ENCODE measurements at places on chromosomes 7 and 10.
A peak's percentile ranks its signal among the peaks of the same experiment; 100 is the strongest.

- no peak for DNase-seq
Observed at GRCh38 chr10:86071758-86072157, 294.8 kb downstream of the GRID1 start.

DNA sequence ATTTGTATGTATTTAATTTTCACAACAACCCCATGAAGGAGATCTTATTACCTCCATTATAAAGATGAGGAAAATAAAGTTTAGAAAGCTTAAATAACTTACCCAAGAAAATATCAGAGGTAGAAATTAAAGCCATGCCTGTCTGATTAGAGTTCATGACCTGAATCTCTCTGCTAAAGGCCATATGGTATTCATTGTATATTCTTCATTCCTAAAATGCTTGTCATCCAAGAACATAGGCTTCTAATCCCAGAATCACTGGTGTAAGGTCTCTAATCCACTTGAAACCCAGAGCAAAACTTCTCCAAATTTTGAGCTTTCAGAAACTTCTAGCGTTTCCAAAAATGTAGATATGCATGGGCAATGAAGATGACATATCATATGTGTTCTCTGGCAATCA lies 72.3 kb upstream of the YAE1 start:
- peak; percentile 54 for DNase-seq

DNA sequence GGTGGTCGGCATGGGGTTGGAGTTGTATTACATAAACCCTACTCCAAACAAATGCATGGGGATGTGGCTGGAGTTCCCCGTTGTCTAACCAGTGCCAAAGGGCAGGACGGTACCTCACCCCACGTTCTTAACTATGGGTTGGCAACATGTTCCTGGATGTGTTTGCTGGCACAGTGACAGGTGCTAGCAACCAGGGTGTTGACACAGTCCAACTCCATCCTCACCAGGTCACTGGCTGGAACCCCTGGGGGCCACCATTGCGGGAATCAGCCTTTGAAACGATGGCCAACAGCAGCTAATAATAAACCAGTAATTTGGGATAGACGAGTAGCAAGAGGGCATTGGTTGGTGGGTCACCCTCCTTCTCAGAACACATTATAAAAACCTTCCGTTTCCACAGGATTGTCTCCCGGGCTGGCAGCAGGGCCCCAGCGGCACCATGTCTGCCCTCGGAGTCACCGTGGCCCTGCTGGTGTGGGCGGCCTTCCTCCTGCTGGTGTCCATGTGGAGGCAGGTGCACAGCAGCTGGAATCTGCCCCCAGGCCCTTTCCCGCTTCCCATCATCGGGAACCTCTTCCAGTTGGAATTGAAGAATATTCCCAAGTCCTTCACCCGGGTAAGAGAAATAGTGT lies at the start of gene CYP2E1:
Gene CYP2E1 (plus strand): TSS at position 407 of the 632 bp plus-strand sequence. CDS start 33 bp downstream, at position 440.
- no peak for DNase-seq

DNA sequence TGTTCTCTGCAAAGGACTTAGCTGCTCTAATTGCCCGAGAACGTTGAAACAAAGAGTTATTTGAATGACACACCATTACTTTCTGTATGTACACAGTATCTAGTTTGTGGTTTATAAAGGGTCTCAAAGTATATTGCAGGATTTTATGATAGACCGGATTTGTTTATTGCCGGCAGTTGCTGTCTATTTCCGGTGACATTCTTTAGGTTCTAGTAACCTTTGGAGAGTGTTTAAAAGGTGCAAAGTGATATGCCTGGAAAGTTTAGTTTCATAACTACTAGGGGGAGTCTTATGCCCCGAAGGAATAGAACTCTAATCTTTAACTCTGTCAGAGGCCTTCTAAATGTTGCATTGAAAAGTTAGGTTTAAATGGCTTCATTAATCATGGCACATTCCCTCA lies 63.8 kb downstream of the PAPSS2 start:
- no peak for DNase-seq

DNA sequence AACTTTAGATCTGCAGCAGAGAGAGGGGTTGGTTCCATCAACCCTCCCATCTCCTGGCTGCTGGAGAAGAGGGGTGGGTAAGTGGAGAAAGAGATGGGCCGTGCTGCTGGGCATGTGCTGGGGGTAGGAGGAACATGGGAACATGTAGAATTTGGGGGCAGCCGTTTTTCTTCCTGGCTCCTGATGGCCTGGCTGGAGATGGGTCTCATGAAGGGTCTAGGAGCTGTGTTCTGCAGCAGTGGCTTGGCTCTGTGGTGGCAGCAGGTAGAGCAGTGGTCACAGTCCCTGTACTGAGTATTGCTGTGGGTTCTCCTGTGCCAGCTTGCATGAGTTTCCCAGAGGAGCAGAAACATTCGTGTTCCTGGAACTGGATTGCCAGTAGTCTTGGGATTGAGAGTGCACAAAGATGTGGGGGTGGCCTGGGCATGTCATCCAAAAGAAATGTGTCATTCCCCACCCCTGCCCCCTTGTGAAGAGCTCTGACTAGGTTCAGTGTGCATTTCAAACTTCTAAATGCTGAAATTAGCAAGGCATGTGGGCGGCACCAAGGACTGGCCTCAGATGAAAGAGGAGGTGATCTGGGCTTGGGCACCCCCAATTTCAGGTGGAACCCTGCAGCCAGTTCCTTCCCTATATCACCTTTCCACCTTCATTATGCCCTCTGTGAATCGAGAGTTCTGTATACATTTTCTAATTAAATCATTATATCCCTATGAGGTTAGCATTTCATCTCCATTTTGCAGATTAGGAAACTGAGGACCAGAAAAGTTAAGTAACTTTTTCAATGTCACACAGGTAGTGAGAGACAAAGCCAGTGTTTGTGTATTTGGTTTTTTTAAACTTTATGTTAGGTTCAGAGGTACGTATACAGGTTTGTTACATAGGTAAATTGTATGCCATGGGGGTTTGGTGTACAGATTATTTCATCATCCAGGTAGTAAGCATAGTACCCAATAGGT lies 2.1 kb downstream of the CHST3 start:
- no peak for DNase-seq

- DNase-seq: no peak
Observed at GRCh38 chr7:119903085-119903484, 369.9 kb upstream of the KCND2 start.

DNA sequence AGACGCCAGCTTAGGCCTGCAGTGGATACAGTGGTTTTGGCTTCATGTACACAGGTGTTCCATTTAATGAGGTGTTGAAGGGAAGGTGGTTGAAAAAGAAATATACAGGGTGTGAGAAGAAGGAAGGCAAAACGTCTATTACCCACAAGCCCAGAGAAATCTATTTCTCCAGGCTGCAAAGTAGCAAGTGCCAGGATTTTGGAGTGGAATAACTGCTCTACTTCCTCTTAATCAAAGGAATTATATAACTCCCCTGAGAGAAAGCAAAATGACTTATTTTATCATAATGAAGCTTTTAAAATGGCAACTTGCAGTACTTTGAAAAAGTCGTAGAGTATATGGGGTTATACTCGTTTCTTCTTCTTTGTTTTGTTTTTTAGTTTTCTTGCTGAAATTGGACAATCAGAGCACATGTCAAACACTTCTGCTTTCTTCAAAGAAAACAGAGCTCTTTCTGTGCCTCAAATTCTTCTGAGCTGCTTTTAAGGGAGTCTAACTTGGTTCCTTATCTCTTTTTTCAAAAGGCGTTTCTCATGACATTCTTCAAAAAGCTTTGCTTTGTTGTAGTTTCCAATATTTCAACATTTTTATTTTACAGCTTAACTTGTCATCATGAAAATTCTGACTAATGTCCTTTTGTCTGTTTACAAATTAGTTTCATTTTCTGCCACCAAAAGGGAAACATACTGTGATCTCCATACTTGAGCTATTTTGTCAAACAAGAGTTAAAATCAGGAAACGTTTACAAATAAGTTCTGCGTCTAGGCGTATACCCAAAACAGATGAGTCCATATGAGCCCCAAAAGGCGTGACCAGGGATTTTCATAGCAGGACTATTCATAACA lies 289.7 kb downstream of the FRMD4A start:
- no peak for DNase-seq

DNA sequence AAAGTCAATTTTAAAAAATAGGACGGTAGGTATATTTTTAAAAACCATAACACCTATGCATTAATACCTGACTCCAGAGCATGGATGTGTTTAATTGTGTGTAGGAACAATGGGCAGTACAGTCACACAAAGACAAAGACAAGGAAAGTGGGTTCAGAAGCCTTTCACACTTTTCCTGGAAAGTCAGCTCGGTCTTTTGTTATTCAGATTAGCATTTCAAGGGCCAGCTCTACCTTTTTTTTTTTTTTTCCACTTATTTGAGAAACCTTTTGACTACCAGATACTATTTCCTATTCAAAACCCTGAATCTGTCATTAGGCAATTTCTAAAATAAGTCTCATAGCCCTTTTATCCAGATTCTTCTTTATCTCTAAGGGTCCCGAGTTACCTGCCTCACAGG lies 401.9 kb downstream of the PARD3 start:
- no peak for DNase-seq

GRCh38 chr7:72267291-72267800 lies 144.8 kb downstream of the CALN1 start:
- DNase-seq: no peak

Measured in NCI-H524 (cell line).